RWPE1 (cell line): ENCODE measurements at places on chromosomes 16 and 17.

GRCh38 chr17:50196826-50197225 lies 4.6 kb downstream of the COL1A1 start:
- DNase-seq: no peak

GRCh38 chr16:28923652-28924398 lies 1.2 kb downstream of the RABEP2 start:
- no peak for DNase-seq

GRCh38 chr16:85891033-85891775 lies 7.8 kb upstream of the IRF8 start:
- DNase-seq: peak; percentile 82

DNA sequence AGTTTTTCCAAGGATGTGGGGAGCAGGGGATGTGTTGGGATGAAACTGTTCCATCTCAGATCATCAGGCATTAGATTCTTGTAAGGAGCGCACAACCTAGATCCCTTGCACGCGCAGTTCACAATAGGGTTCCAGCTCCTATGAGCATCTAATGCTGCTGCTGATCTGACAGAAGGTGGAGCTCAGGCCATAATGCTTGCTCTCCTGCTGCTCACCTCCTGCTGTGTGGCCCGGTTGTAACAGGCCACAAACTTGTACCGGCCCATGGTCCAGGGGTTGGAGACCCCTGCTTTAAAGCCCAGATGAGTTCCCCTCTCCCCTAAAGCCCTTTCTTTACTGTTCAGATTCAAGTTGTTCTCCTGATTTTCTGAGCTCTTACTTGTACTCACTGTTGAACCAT lies 44.8 kb downstream of the RNF135 start:
- no peak for DNase-seq

DNA sequence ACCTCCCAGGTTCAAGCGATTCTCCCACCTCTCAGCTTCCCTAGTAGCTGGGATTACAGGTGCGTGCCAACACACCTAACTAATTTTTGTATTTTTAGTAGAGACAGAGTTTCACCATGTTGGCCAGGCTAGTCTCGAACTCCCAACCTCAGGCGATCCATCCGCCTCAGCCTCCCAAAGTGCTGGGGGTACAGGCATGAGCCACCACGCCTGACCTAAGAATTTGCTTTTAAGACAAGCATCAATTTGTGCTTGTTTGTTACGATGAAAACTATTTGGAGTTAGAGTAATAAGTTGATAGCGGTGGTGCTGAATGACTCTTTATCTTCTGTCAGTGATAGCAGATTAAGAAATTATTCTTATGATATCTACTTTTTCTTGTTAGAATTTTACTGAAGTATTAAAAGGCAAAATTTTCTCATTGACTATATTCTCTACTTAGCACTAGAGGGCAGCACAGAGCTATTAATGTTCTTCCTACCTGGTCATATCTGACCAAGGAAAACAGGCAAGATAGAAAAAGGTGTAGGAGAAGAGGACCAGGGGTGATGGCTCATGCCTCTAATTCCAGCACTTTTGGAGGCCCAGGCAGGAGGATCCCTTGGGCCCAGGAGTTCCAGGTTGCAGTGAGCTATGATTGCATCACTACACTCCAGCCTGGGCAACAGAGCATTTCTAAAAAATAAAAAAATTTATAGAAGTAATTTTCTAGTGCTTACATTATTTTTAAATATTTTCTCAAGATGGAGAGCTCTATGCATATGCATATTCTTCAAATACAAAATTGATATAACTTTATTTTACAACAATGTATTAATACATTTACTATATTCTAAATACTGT lies 24.5 kb downstream of the STXBP4 start:
- peak; percentile 45 for DNase-seq

DNA sequence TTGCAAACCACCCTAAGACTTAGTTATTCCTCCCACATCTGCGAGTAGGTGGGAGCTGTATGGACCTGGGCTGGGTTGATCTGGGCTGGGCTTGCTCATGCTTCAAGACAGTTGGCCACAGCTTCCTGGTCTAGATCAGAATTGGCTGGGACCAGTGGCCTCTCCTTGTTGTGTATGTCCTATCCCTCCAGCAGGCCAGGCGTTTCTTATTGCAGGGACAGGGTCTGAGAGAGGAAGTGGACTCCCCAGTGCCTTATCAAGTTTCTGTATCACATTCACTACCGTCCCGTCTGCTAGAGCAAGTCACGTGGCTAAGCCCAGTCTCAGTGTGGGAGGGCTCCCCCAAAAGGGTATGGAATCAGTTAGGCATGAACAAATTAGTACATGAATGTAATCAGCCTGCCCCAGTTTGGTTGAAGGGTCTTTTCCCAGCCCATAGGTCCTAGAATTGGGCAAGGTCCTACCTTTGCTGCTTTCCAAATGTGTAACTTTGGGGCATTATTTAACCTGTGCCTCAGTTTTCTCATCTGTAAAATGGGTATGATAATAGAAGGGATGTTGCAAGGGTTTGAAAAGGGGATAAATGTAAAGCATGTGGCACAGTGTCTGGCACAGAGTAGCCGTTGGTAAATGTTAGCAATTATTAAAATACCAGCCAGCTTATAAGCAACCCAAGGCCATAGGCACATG lies 36.0 kb downstream of the NKD1 start:
- DNase-seq: no peak

- no peak for DNase-seq
Measured at GRCh38 chr16:88977812-88978607, 1.0 kb upstream of the CBFA2T3 start.

DNA sequence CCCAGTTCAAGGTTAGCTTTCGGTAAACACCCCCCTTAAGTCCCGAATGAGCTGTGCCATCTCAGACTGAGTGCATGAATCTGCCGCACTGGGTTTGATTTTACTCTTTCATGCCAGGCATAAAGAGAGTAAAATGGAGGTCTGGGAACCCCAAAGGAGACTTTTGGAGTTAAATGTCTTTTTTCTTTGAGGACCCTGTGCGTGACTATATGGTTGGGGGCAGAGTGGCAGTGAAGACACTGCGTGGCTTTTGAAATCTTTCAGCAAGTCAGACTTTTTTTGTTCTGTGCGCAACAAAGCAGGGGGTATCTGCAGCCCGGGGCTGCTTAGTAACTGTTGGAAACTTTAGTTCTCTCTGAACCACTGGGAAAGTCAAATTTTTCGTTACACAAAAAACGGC lies 392.9 kb upstream of the SALL1 start:
- DNase-seq: no peak

DNA sequence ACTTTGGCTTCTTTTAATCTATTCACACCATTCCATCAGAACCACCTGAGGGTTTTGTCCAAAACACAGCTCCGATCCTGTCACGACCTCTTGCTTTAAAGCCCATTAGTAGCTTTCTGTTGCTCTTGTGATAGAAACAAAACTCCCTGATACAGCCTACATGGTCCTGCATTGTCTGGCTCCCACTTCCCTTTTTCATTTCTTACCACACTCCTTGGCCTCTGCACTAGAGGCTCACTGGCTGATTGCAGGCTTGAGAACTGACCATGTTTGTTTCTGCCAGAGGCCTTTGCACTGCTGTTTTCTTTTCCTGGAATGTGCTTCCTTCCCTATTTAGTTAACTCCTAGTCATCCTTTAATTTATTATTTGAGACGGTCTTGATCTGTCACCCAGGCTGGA lies 23.7 kb downstream of the IST1 start:
- DNase-seq: no peak

GRCh38 chr17:58081646-58082340 lies 1.4 kb upstream of the DYNLL2 start:
- no peak for DNase-seq

- DNase-seq: no peak
Measured at GRCh38 chr16:2985893-2986355, 5.7 kb upstream of the PKMYT1 start.

DNA sequence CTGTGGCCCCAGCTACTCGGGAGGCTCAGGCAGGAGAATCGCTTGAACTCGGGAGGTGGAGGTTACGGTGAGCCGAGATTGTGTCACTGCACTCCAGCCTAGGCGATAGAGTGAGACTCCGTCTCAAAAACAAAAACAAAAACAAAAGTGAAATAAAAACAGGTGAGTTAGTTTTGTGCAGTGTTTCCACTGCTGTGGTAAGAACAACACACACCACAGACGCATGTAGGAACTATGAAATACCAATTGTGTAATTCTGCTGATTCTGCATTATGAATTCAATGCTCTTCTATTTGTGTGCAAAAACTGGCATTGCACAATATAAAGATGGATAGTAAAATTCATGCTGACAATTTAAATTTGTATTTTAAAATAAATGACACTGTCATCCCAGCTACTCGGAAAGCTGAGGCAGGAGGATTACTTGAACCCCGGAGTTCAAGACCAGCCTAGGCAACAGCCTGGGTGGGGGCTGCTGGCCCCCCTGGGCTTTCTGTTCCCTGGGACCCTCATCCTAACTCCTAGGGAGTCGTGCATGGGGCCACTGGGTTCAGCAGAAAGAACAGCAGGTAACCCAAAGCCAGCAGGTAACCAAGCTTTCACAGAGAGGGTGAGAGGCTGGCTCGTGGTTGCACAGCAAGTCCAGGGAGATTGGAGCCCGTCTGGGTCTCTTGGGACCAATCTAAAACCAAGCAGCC lies 10.6 kb upstream of the RHBDF2 start:
- no peak for DNase-seq

GRCh38 chr16:78405833-78406232 lies 306.4 kb downstream of the WWOX start:
- DNase-seq: no peak

GRCh38 chr16:19744670-19745069 lies 26.6 kb downstream of the IQCK start:
- DNase-seq: no peak

- no peak for DNase-seq
Measured at GRCh38 chr16:81863630-81864352, 84.7 kb downstream of the PLCG2 start.

GRCh38 chr17:46154151-46154816 lies 38.9 kb downstream of the KANSL1 start:
- DNase-seq: no peak

- peak; percentile 38 for DNase-seq
Measured at GRCh38 chr16:88747588-88748301, 37.3 kb downstream of the PIEZO1 start.

- DNase-seq: no peak
Measured at GRCh38 chr17:56274491-56274890, 121.2 kb downstream of the ANKFN1 start.

GRCh38 chr16:66346221-66346620 lies 20.3 kb upstream of the CDH5 start:
- DNase-seq: no peak

DNA sequence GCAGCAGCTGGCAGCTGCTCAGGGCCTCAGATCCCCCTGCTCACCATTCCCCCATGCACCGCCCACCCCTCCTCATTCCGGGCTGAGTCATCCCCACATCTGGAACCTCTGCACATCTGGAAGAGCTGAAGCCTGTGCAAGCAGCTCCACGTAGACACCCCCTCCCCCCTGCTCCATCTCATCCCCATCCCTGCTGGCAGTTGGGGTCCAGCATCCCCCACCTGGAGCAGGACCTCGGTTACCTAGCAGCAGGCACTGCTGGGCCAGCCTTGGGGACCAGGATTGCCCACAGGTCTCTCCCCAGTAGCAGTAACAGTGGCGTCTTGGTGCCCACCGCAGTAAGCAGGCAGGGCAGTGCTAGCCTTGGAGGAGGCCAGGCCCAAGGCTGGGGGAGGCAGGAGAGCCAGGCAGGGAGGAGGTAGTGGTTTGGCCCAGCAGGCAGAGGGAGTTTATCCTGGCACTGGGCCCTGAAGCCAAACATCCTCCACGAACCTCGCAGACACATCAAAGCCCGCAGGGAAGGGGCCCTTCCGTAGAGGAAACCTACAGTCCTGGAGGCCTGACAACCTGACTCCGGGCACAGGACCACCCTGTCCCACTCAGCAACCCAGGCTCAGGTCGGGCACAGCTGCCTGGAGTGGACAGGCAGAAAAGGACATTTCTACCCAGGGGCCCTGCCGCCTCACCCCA lies 7.7 kb upstream of the TMEM92 start:
- DNase-seq: no peak

DNA sequence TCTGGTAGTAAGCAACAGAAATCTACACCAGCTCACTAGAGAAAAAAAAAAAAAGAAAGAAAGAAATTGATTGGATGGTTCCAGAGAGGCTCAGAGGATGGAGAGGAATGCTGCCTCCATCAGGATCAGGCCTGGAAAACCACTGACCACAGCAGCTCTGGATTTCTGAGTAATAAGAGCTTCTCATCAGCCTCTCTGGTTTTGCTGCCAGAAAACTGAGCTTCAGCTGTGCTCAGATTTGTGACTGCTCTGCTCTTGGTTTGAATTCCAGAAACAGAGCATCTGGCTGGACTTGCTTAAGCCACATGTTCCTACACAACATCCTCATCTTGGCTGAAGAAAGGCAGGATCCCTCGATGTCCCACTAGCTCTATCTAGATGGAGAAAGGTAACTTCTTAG lies 25.9 kb downstream of the IRX6 start:
- no peak for DNase-seq

GRCh38 chr17:31499771-31500554 lies 108.5 kb downstream of the RAB11FIP4 start:
- DNase-seq: peak; percentile 39

GRCh38 chr17:2347805-2348685 lies 10.7 kb downstream of the SGSM2 start:
- DNase-seq: peak; percentile 67

GRCh38 chr16:62648256-62648655 lies 612.0 kb upstream of the CDH8 start:
- no peak for DNase-seq

- no peak for DNase-seq
Measured at GRCh38 chr17:6912110-6913051, 80.9 kb upstream of the TEKT1 start.

DNA sequence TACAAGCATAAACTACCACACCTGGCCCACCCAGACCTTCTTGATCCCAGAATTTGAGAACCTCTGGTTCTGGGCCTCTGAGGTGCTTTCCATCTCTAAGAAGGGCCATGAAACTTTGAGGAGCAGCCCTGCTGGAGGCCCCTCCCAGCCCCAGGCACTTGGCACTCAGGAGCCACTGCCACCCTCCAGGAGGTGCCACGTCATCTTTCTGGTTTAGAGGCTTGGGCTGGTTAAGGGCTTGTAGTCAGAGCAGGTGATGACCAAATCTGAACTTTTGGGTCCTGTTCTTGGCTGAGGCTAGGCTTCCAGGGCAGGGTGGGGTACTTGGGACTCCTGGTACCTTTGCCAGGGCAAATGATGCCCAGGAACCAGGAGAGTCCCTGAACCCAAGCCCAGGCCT lies 13.8 kb upstream of the DLX4 start:
- DNase-seq: no peak
